ENCODE measurements at places on chromosomes 5 and 9.

DNA sequence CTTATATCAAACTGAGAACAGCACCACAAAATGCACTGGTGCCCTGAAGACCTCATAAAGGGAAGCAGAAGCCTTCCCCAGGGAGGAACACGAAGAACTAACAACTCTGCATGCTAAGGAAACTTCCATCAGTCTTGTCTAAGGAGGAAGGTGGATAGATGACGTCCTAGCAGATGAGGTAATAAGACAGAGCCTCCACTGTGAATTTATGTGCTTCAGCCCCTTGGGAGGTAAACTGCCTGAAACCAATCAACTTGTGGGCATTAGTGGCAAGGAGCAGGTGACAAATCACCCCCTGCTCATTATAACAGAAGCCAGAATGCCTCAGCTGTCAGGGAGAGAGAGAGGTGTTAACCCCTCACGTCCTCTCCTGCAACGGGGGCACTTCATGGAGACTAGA lies 48.9 kb upstream of the SPIN1 start:
- DNase-seq = no peak

- no peak for DNase-seq
These were observed 407.4 kb downstream of the BRINP1 start for GRCh38 chr9:118961857-118962256.

DNA sequence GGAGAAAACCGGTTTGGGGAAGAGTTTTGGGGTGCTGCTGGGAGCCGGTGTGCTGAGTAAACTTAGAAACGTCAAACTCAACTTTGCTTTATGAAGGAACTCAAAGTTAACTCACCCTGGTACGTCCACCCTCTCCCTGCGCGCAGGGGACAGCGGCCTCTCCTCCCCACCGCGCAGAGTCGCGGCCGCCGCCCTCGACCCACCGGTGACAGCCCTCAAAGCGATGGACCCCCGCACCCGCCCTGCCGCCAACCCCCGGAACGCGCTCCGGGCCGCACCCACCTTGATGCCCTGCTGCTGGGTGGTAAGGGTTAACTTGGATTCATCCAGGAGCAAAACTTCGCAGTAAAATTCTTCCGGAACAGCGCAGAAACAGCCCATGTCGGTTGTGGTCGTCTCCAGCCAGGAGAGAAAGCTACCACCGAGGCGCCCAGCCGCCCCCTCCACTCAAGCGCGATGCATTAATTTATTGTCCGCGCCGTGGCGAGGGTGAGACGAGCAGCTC lies 366 bp downstream of the EPB41L4A start:
- DNase-seq = no peak

GRCh38 chr5:172575816-172576545 lies 65.1 kb upstream of the NEURL1B start:
- DNase-seq = no peak

GRCh38 chr5:91339063-91339705 lies 43.9 kb downstream of the ARRDC3 start:
- DNase-seq = no peak

DNA sequence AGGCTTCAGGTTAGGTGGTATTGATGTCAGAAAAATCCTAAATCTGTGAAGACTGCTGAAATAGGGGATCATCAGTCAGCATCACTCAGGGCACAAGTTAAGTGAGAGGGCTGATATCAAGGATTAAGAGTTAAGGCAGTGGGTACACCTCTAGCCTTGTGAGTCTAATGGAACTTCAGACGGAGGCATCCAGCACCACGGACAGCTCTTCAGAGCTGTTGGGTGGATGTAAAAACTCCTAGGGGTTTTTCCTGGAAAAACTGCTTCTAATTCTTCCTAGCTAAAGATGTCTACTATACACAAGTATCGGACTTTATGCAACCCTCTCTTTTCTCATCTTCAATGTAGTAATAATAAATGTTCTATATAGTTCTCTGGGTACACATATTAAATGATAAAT lies 165.9 kb downstream of the SH3GL2 start:
- DNase-seq = no peak

- no peak for DNase-seq
These were observed 26.3 kb upstream of the TENT4A start for GRCh38 chr5:6686915-6687409.

- no peak for DNase-seq
These were observed 125.4 kb upstream of the CCDC152 start for GRCh38 chr5:42631241-42631640.

DNA sequence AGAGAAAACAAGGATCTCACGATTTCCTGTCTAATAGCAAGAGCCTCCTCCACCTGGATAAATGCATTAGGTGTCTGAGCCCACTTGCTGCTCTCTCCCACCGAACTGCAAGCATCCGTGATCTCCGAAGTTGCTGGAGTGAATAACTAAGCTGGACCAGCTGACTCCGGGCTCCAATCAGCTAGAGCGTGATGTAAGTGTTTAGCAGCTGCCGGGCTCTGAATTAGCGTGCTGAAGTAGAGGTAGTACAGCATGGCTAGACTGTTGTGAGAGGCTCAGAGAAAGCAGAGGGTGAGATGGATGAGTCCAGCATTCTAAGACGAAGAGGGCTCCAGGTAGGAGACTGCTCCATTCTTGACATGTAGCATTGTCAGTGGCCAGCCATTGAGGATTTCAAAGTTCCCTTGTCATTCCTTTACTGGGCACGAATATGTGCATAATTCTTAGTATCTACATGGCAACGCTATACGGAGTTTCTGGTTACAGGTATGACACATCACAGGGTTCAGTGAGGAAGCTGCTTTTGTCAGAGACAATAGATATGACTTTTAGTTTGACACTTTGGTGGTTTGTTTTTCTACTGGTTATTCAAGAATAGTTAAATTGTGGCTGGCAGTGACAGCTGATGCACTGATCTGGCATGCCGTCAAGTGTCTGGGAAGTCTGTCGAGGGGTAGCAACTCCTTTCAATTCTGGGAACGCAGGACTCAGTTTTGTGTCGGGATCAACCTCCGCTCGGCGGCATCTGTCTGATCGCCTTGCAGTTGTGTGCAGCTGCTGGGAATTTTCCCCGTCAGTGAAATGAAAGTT lies 232.6 kb downstream of the MAST4 start:
- DNase-seq = peak; percentile 44

- DNase-seq = no peak
These were observed 40.2 kb upstream of the EGFL7 start for GRCh38 chr9:136622538-136622948.

DNA sequence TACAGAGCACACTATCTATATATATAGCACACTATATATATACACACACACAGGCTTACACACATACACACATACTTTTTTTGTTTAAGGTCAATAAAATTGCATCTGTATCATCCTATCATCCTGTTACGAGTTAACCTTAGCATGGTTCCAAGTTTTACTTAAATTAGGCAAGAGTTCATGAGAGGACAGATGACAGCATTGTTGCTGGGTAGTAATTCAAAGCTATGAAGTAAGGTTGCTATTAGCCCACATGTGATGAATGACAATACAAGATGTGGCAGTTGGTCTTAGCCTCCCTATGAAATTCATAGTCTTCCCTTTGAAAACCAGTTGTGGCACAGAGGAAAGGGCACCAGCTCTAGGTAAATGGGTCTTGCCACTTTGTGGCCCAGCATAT lies 438.1 kb downstream of the ACTL7B start:
- DNase-seq = no peak
